Activated CD4-positive, CD25-positive, alpha-beta regulatory T cell (primary cell): ENCODE measurements at places on chromosomes 11 and 22.

- DNase-seq: no peak
These were observed 12.1 kb upstream of the CELSR1 start for GRCh38 chr22:46549563-46549840.

DNA sequence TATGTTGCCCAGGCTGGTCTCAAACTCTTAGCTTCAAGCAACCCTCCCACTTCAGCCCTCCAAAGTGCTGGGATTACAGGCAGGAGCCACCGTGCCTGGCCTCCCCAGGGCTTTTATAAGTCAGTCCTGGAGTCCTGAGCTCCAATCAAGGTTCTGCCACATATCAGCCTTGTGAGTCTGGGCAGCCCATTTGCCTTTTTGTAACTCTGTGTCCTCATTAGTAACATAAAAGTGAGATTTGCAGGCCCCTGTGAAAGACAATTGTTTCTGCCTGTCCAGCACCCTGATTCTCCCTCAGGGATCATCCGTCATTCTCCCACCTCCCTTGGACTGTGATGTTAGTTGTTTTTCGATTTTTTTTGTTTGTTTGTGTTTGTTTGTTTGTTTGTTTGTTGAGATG, 89.8 kb downstream of the MN1 start:
- no peak for DNase-seq

- no peak for DNase-seq
These were observed 541 bp downstream of the MICAL2 start for GRCh38 chr11:12110714-12111548.

DNA sequence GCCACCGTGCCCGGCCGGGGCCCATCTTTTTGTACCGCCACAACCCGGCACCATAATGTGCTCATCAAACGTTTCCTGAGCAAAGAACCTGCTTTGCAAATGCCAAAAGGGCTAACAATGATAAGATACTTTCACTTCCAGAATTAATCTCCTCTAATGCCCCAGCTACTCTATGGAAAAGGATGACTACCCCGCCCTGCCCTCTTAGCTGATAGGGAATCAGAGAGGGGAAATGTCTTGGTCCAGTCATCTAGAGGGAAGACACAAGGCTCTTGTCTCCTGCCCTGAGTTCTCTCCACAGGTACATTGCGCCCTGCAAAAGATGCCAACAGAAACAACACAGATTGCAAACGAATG, 586 bp downstream of the TTLL1 start:
- DNase-seq: no peak

GRCh38 chr22:43272869-43273318, 70.3 kb downstream of the SCUBE1 start:
- no peak for DNase-seq

GRCh38 chr11:35114906-35115687, 23.9 kb upstream of the CD44 start:
- DNase-seq: no peak

- DNase-seq: no peak
These were observed 1054.9 kb downstream of the TBC1D22A start for GRCh38 chr22:47817380-47817779.

GRCh38 chr22:42202048-42202447, 68.4 kb downstream of the TCF20 start:
- no peak for DNase-seq

DNA sequence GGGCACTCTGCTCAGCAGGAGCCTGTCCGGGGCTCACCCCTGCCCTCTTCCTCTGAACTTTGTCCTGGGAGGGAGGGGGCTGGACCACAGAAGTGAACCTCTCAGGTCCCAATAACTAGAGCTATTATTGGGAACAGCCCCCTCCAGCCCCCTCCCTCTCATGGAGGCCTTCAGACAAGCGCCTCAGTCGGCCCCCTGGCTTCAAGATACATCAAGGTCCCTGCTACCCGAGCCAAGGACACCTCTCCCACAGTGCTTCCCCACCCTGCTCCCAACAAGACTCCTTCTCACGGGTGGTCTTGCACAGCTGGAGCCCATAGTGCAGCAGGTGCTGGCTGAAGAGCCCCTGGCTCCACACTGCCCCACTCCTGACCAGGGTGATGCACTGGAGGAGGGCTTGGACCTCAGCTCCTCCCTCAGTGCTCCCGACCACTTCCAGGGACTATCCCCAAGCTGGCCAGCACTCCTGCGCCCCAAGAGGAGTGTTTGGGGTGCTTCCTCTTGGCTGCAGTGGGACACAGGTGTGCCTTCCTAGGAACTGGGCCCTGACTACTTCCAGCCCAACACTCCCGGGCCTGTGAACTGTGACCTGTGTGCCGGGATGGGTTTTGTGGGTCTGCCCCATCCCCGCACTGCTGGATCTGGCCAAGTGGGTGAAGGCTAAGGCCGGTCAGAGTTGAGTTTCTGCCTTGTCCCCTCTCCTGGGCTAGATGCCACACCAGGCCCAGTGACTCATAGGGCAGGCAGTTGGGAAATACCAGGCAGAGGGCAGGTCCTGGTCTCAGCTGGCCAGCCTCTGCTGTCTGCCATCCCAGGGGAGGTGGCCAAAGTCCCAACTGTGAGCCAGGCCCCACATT, 2.2 kb downstream of the PNPLA2 start:
- no peak for DNase-seq

DNA sequence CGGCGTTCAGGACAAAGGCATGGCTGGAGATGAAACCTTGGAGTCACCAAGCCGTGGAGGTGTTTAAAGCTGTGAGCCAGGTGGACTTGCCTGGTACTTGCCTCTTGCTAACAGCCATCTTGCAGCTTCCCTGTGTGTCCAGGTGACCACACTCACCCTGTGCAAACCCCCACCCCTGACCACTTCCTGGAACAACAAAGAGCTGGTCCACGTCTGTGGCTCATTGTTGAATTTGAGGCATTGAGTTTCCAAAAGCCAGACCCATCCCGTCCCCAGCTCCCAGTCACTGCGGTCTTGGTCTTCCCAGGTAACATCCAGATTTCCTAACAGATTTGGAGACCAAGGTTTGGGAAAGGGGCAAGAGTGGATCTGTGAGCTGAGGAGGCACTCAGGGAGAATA, 18.5 kb downstream of the DHCR7 start:
- DNase-seq: no peak

GRCh38 chr11:74847395-74847794, 98.7 kb downstream of the RNF169 start:
- DNase-seq: no peak

DNA sequence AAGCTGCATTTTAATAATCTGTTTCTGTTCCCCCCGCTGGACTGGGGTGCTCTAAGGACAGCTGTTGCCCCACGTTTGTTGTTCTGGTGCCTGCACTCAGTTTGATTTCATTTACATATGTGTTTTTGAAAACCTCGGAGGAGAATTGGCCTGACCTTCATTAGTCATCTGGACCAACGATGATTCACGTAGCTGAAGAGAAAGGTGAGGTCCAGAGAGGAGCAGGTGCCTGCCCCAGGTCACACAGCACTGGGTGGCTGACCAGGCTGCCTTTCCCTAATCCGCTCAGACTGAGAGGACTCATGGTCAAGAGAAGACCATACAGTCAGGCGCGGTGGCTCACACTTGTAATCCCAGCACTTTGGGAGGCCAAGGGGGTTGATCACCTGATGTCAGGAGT, 3.8 kb downstream of the CSDC2 start:
- DNase-seq: no peak

DNA sequence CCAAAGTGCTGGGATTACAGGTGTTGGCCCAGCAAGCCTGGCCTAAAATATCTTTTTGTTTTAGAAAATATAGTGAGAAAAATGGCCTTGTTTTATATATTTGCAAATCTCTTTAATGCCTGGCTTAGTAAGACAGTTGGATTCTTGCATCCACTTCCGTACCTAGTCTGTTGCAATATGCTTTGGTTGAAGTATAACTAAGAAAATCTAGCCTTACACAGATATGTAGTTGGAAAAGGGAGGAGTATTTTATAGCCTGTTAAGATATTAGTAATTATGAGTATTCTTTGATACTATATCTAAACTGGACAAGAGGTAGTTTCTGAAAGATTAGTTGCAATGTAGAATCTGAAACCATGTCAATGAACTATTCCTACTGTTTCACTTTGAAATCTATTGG, 65.1 kb downstream of the ZNRF3 start:
- no peak for DNase-seq

DNA sequence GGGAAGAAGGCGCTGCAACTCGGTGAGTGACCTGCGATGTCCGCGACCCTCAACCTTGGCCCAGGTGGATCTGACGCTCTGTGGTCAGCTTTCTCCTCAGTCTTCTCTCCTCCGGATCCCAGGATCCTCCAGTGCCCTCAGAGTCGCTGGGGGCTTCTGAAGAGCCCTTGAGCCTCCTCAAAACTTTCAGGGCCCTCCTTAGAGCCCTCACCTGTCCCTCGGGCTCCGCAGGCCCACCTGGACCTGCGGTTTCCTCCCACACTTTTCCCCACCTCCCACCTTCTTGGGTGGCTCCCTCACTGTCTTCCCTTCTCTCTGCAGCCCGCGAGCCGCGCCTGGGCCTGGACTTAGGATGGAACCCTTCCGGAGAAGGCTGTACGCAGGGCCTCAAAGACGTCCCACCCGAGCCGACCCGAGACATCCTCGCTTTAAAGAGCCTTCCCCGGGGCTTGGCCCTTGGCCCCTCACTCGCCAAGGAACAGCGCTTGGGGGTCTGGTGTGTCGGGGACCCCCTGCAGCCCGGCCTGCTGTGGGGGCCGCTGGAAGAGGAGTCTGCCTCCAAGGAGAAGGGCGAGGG, 335 bp downstream of the ZNF408 start:
- no peak for DNase-seq
